Mammary epithelial cell (primary cell): ENCODE measurements at places on chromosomes 3 and 15. TPM values are rescaled to one million over a fixed set of nuclear protein-coding genes. Genes with fewer than 3 reads are reported as not detected.

DNA sequence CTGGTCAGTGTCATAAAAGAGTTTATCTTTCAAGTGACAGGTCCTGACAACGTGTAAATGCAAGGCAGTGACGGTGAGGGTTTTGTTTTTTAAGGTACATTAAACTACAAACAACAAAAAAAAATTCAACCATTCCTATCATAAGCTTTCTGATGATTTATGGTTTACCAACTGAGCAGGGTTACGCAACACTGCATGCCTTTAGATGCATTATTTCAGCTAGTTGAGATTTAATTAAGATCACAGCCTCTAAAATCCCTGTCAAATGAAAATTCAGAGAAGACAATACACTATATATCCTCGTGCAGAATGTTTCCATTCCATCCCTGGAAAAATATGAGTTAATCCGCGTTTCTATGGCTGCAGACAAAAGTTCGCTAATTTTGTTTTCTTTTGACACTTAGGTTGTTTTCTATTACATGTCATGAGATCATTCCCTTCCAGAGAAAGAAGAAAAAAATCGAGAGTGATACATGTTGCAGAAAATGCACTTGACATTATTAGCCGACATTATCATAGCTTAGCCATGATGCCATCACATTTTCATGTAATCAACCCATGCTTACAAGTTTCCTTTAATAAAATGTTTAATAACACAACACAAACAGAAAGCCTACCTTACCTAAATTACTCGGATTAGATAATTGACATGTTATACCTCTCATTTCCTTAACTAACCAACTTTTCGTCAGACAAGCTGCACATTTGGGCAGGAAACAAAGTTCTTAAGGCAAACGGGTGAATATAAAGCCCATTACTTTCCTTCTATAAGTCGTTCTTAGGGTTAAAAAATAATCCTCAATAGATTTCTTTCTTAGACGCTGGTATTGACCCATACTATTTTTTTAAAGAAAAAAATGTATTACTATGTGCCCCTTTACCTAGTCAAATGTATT, 521.2 kb downstream of the FOXP1 start:
- no peak for DNase-seq

GRCh38 chr3:167876620-167877281, 141.2 kb downstream of the SERPINI1 start:
- peak; percentile 45 for DNase-seq

DNA sequence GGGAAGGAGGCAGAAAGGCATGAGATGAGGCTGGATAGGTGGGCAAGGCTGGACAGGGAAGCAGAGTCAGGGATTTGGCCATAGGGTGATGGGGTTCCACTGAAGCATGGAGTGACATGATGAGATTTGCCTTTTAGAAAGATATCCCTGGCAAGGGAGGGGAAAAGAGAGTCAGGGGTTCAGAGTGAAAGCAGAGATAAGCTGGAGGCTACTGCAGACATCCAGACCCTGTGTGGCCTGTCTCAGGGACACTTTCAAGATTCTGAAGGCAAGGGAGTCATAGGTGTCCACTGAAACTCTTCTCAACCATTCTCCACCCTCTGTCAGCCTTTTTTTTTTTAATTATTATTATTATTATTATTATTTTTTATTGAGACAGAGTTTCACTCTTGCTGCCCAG, 94.0 kb upstream of the SPATA12 start:
- no peak for DNase-seq

Gene SEMA6D
- 0.35 and 0.43 TPM in 2 replicates for total RNA-seq

GRCh38 chr15:69377216-69377970, 36.8 kb upstream of the KIF23 start:
- no peak for DNase-seq

DNA sequence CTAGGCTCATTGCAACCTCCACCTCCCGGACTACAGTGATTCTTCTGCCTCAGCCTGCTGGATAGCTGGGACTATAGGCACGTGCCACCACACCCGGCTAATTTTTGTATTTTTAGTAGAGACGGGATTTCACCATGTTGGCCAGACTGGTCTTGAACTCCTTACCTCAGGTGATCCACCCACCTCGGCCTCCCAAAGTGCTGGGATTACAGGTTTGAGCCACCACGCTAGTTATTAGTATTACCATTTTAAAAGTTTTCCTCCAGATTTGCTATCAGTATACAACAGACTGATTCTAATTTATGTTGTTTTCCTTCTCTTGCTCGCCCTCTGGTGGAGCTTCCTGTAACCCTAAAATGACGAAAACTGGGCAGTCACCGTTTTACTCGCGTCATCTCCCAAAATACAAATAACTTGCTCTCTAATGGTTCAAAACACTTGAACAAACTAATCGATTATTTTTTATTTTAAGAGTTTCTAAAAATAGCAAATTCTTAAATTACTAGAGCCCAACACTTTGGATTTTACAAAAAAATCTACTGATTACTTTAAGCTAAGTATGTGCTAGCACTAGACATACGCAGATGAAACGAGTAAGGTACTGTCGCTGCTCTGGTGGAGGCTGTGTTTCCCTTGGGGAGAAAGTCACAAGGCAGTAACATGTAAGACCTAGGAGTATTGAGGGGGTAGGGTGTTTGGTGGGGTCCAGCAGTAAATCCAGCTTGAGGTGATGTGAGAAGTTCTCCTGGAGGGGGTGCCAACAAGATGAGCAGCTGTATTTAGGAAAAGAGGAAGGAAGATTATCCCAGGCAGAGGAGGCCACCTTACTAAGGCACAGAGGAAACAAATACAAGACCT, 203.3 kb downstream of the MBNL1 start:
- no peak for DNase-seq
